ENCODE measurements at places on chromosomes 5 and 9.

GRCh38 chr9:18396102-18396728 is 77.7 kb upstream of the ADAMTSL1 start:
- DNase-seq = no peak

- no peak for DNase-seq
Observed at GRCh38 chr5:33601881-33602280, 161.1 kb downstream of the TARS1 start.

DNA sequence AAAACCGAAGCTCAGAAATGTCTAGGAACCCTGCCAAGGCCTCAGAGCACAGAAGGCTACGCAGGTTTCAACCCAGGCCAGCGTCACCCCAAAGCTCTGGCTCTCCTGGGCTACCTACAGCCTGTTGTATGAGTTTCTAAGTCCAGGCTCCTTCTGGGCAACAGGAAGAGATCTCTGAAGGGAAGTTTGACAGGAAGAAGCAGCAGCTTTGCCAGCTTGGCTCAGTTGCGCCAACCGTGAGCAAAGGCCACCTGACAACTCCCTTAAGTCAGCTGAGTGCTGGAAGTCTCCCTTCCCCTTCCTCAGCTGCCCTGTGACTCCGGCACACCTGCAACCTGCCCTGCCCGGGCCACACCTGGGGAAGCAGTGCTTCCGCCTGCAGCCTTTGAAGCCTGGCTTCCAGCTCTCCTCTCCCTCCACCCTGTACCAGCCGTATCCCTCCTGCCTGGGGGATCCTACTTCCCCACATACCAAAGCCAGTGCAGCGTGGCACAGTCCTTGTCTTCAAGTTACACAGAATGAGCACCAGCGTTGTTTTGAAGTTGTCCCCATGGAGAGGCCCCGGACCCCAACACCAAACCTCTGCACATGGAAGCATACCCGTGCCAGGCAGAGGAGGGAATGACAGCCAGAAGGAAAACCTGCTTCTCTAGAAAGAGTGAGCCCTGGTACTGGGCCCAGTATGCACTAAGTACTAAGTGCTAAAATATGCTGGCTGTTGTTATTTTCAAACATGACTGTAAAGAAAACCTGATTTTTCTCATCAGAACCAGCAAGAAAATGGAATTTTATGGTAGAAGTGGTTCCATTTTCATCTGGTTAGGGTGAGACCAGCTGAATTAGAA is 36.5 kb downstream of the SHB start:
- no peak for DNase-seq

GRCh38 chr5:180811623-180812124 is 9.1 kb upstream of the MGAT1 start:
- DNase-seq = no peak

DNA sequence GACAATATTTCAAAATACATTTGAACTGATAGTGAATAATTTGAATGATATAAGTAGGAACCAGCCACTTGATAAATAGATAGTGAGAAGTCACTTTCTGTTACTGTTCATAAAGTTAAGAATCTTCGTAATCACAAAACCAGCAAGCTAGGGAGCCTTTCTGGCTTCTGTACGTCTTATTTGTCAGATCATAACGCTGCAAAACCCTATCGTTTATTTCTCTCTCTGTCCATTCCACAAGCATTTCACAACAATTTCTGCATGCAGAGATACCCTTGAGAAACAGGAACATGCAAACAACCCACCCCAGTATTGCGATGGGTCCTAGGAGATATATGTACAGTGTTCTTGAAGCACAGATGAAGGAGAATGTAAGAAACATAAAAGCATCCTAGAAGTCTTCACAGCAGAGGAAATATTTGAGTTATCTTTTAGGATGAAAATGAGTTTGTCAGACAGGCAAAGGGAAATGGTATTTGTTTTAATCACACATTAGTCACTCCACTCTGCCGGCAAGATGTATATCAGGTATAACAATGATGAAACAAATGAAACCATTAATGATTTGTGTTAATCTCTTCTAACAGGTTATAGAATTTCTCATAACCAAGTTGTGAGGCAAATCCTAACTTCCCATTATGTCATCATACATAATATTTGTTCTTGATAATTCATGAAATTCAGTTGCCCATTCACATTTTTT is 668.7 kb upstream of the FTMT start:
- DNase-seq = no peak

- no peak for DNase-seq
Observed at GRCh38 chr9:120202856-120203654, 376.9 kb downstream of the CDK5RAP2 start.

GRCh38 chr5:177368869-177369644 is 11.3 kb downstream of the RGS14 start:
- DNase-seq = peak; percentile 47

GRCh38 chr9:34375901-34376595 is 650 bp downstream of the MYORG start:
- DNase-seq = peak; percentile 41

- no peak for DNase-seq
Observed at GRCh38 chr9:70581955-70582350, 167.5 kb upstream of the KLF9 start.

- no peak for DNase-seq
Observed at GRCh38 chr5:136155761-136156160, 23.1 kb downstream of the SMAD5 start.

DNA sequence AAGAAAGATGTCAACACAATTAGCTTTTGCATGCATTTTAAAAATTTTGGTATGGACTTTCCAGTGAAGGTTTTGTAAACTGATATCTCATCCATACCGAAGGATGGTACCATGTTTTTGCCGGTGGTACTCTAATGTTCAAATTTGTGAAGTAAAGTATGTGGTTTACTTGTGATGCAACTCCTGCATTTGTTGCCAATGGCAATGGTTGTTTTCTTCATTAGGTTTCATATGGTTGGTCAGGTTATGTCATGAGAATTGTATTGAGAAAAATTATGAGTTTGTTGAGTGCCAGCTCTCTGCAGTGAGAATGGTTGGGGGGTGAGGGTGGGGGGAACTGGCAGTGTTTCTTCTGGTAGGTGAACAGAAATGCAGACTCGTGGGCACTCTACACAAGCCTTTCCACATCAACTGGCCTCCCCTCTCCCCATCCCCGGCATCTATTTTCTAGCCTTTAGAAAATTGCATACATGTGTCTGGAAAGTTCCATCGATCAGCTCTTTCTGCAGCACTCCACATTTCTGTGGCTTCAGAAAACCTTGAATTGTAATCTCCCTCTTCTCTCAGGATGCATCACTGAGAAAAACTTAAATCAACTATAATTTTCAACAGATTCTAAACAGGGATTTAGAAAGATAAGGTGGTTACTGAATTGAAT is 107.7 kb downstream of the PDE4D start:
- DNase-seq = no peak

DNA sequence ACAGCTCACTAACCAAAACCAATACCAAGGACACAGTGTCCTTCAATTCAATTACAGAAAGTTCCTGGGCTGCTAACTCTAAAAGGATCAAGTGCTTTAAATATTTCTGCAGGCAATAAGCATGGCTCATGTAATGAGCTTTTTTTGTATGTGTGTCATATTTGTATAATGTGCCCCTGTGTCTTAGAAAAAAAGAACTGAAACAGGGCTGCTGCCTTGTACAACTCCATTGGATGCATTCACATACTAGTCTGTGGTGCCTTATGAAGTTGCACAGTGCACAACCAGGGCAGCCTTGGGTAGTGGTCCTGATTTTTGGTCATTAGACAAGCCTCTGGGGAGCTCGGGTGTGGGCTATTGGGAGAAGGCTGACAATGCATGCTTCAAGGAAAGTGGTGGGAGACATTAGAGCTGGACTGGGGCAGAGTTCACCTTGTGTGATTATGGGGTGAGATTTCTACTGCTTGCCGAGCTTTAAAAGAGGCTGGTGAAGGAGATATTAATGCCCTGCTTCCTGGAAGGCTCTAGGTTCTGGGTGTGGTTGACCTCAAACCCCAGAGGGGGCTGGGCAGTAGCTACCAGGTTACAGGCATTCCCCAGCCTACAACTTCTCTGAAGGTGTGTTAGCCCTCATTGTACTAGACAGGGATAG is 3.6 kb upstream of the CPEB4 start:
- peak; percentile 27 for DNase-seq

DNA sequence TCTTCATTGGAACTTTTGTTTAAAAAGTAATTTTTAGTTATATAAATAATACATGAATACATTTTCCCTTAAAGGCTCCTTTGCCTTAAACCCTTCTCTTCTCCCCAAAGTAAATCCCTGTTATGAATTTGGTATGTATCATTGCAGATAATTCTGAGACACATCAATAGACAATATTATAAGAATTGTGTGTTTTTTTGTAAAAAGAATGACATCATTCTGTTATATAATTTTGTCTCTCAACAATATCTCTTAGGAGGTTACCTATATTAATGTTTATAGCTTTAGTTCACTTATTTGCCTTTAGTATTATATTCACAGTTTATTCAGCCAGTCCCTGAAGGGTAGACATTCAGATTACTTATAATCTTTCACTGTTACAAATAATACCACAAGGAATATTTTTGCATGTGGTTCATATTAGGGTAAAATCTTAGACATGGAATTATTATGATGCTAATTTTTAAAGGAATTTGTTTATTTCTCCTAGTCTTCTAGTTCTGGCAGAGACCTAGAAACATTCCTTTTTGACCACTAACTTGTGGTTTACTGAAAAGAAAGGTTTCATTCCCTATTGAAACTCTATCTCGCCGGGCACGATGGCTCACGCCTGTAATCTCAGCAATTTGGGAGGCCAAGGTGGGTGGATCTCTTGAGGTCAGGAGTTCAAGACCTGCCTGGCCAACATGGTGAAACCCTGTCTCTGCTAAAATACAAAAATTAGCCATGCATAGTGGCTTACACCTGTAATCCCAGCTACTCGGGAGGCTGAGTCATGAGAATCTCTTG is 105.6 kb downstream of the KCTD16 start:
- DNase-seq = no peak

GRCh38 chr5:111935835-111936234 is 178.8 kb upstream of the NREP start:
- DNase-seq = no peak

GRCh38 chr9:129336130-129336528 is 158.1 kb upstream of the IER5L start:
- no peak for DNase-seq

- no peak for DNase-seq
Observed at GRCh38 chr5:4639946-4640345, 500.2 kb upstream of the ADAMTS16 start.

- no peak for DNase-seq
Observed at GRCh38 chr9:33130961-33131789, 36.0 kb downstream of the B4GALT1 start.

DNA sequence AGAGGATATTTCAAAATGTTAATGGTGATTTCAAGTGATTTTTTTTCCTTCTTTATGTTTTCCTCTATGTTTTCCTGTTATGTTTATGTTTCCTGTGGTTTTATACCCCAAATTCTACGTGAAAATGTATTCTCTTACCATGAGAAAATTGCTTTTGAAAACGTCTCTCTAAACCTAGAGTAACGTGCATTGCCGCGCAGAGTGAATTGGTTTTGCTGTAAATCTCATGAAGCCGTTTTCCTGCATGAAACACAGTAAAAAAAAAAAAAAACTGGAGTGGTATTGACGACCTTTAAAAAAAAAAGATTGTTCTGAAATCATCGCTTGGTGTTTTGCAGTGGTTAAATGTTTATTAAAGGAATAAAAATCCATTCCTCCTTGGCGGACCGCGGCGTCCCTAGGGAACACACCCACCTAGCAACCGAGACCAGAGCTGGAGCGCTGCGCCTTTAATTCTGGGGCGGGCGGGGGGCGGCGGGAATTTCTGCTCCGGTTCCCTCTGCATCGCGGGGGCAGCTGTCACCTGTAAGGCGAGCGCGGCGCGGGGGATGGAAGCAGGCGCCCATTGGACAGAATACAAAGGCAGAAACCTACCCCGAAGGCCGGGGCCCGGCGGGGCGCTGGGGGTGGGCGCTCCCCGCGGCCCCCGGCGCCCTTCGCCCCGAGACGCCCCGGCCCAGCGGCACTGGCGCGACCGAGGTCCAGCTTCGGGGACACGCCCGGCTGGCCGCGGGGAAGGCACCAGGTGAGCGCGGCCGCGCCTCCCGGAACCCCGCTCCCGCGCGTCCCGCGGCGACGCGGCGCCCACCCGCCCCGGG is at the start of gene SOWAHA:
TSS of gene SOWAHA (plus strand) at position 522 of the 818 bp plus-strand sequence. CDS start 320 bp downstream, outside the sequence.
- DNase-seq = no peak

DNA sequence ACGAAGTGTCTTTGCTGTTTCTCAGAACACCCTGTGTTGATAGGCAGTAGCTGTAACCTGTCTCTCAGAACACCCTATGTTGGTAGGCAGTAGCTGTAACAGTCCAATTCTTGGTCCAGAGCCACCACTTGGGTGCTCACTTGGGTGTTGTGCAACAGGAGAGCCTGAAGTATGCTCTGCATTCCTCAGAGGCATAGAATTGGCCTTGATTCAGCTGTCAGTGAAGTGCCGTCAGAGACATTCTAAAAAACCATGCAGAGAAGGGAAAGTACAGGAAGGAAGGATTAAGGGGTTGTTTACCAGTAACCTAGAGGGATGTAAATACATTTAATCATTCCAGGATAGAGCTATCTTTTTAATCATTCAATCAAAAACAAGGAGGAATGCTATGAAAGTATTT is 231.2 kb downstream of the ARRDC3 start:
- DNase-seq = no peak

DNA sequence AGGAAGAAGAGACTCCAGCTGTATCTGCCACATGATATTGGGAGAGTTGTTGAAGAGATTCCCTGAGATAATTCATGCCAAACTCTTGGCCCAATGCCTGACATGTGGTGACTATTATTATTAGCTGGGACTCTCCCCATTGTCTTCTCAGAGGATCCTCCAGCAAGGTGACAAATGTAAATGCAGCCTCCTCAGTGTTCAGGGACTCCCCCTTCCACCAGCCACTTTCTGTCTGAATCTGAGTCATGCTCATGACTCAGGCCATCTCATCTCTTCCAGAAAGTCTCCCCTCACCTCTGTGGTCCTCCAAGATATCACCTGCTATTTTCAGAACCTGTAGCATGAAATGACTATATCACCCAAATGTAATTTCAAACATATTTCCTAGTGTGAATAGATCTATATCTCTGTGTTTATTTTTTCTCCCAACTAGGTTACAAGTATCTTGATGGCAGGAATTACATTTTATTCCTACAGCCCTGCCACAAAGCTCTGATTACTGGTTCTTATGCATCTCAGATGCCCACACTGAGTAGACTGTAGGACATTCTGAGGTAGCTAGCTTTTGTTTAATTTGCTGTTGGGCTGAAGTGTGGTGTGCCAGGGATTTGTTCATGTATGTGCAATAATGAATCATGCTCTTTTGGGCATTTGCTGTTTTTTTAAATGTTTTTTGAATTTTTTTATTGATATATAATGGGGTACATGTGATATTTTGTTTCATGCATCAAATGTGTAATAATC is 126.6 kb upstream of the IL12B start:
- peak; percentile 70 for DNase-seq

DNA sequence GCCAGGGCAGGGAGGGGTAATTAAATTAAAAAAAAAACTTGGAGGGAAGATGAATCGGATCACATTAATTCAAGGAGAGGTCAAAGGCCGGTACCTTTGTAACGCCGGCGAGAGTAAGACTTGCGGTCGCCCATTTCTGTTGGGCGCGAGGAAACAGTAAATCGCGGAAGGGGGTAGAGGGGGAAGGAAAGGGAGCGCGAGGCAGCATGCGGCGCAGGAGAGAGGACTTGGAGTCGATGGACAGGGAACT is 324 bp upstream of the RGMB start:
- no peak for DNase-seq

GRCh38 chr9:134076644-134077043 is 8.8 kb upstream of the BRD3 start:
- DNase-seq = no peak

- DNase-seq = no peak
Observed at GRCh38 chr9:38281917-38282316, 110.6 kb upstream of the ALDH1B1 start.

GRCh38 chr5:74390822-74391221 is 249.7 kb downstream of the ENC1 start:
- DNase-seq = no peak
